ENCODE measurements at places on chromosomes 4 and X.

GRCh38 chr4:62644372-62644771, 1444.2 kb downstream of the ADGRL3 start:
- no peak for DNase-seq

DNA sequence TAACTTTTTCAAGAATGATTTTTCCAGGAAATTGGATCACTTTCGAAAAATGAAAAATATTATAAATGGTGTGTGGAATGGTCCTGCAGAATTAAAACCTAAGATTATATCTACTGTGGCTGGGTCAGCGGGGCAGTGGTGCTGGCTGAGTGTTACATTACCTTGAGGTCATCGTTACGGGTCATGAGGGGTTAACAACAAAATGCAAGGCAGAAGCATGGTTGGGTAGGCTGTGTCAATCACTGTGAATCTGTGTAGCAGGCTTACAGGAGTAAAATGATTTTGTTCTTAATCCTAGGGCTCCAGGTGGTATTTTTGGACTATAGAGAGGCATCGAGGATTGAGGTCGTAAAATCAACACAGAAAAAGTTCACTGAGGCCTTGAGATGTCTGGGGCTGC, 105.2 kb upstream of the AMOT start:
- DNase-seq: no peak

DNA sequence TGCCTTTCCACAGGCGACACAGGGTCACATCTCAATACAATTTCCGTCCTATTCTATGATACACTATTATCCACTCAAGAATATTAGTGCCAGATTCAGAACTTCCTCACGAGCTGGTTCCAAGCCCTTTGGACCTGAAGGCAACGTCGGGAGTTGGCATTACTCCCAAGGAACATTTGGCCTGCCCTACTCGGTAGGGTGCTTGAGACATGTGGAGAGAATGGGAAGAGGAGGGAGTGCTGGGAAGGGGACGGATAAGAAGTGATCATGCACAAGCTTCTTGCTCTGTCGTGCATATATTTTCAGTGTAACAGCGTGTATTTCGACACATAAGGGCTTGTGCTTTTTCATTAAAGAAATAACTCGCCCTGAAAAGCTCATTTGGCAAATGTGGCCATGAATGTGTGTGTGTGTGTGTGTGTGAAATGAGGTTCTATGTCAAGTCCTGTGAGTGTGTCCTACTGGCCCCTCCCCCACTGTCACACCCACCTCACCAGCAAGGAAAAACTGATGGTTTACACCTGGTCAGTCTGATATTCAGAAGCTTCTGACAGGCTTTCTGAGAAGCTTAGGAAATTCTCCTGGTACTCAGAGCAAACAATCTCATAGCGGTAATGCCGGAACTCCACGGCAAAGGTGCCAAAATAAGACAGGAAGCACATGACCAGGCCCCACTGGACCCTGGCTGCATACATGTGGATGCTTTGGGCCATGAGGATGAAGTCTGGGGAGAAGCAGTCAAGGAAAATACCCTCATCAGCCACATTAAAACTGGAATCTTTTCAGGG, 54.8 kb downstream of the ENOPH1 start:
- DNase-seq: no peak

DNA sequence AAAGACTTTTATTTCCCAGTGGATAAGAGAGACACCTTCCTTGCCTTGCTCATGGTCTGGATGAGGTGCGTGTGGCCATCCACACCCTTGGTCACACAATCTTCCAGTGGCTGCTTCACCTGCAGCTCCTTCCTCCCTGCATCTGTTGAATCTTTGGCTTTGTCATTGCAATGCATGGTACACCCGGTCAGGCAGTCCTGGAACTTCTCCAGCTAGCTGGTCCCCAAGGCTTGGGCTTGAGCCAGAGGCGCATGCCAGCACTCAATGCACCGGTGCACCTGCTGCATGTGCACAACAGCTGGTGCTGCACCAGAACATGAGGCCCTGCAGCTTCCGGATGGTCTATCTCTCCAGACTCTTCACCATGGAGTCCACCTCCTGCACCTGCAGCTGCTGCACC, 31.7 kb downstream of the SCML1 start:
- DNase-seq: no peak

GRCh38 chr4:189845145-189845846, 95.4 kb upstream of the FRG1 start:
- DNase-seq: no peak

- no peak for DNase-seq
These were observed 333.9 kb upstream of the FSTL5 start for GRCh38 chr4:162497564-162498167.

DNA sequence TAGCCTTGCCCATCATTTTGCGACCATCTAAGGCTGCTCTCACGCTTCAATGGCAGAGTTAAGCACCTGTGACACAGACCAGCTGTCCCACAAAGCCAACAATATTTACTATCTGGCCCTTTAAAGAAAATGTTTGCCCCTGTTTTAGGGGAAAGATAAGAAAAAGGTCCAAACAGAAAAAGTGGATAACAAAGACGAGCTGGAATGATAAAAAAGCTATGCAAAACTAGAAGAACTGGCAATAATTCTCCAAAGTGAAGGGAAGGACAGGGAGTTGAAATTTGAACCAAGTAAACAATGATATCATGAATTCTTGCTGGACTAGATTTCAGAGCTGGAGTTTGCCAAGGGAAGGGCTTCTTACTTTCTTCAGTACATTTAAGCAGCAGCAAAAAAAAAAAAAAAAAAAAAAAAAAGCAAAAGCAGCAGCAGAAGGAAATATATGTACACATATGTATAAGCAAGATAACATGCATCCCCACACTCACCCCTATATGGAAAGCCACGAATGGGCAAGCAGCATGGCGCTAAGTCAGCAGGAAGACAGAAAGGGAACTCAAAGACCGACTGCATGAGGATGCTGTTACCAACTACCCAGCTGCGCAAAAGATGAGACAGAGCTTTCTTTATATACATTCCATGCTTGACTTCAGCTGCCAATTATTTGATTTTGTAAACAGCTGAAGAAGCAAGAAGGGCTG, 12.5 kb downstream of the TRAPPC2 start:
- DNase-seq: no peak

DNA sequence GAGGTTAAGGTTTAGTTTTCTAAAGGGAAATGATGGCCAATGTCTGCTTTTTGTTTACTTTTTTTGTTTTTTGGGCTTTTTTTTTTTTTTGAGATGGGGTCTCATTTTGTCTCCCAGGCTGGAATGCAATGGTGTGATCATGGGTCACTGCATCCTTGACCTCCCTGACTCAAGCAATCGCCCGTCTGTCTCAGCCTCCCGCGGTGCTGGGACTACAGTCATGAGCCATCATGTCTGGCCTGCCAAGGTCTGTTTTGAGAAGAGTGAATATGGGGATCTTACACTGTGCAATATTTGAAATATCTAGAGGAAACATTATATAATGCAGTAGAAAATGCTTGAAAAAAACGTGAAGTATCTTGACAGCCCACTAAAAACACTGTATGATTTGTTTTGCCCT, 162.5 kb downstream of the GASK1B start:
- no peak for DNase-seq

DNA sequence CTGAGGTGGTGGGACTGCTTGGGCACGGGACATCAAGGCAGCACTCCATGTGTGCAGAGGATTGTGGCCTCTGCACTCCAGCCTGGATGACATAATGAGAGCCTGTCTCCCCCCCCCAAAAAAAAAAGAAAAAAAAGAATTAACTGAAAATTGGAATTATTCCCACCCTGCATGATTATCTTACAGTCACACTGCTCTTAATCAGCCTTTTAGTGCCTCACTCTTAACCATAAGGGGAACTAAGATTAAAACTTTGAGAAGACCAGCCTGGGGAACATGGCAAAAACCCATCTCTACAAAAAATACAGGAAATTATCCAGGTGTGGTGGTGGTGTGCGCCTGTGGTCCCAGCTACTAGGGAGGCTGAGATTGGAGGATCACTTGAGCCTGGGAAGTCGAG, 94.6 kb downstream of the UBE2K start:
- DNase-seq: no peak
